ENCODE measurements at places on chromosomes 2 and 18.
A peak's percentile ranks its signal among the peaks of the same experiment; 100 is the strongest.

- no peak for DNase-seq
These were observed 15.1 kb downstream of the DDX1 start for GRCh38 chr2:15606481-15607441.

- no peak for DNase-seq
These were observed 444.2 kb downstream of the LRATD1 start for GRCh38 chr2:15076668-15077067.

DNA sequence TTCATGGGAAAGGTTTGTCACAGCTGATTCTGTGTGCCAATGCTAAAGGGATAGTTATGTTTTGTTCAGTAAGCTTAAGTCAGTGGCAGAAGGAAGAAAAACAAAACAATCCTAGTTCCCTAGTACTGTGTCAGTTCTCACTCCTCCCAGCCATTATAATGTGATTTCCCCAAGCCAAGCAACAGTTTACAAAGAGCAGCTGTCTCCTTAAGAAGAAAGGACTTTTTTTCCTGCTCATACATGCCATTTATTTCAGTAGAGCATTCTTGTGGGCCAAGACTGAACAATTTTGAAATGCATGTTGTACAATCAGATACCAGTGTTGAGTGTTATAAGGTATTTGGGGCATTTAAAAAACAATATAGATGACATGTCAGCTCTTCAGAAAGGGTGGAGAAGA lies 52.1 kb downstream of the NEMP2 start:
- no peak for DNase-seq

GRCh38 chr2:227347117-227347516 lies 22.1 kb downstream of the MFF start:
- no peak for DNase-seq

DNA sequence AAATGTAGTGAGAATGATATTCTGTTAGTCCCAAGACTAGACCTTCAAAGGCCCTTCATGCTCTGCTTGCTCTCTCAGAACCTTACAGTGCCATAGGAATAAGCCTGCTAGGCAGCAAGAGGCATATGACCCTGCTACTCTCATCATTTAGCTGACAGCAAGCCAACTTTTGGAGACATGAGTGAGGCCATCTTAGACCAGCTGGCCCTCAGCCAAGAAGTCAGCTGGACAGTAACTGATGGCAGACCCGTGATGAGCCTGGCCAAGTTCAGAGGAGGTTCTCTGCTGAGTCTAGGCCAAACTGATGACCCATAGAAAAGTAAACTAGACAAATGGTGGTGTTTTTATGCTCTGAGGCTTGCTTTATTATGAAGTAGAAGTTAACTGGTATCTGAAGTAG lies 82.6 kb downstream of the C18orf54 start:
- DNase-seq, result peak; percentile 32

DNA sequence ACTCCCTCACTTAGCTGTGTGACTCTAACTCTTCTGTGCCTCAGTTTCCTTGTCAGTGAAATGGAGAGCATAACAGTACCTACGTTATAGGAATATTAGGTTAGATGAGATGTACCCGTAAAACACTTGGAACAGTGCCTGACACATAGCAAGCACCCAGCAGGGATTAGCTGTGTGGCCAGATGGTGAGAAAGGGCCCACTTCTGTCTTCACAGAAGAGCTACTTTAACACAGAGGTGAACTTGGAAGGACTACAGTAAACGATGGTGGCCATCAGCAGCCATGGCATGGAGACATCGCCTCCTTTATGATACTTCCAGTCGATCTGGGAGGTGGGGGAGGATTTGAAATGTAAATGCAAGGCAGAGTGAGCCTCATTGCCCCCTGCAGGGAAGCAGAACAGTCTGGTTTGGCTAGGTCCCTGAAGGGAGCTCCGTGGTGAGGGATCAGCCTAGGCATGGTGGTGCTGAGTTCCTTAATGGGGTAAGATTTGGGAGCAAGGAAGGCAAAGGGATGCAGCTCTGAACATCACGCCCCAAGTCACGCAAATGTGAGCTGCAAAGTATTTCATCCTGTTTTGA lies 101.7 kb upstream of the ALPP start:
- no peak for DNase-seq

GRCh38 chr2:228628682-228629081 lies 447.2 kb upstream of the SPHKAP start:
- no peak for DNase-seq

DNA sequence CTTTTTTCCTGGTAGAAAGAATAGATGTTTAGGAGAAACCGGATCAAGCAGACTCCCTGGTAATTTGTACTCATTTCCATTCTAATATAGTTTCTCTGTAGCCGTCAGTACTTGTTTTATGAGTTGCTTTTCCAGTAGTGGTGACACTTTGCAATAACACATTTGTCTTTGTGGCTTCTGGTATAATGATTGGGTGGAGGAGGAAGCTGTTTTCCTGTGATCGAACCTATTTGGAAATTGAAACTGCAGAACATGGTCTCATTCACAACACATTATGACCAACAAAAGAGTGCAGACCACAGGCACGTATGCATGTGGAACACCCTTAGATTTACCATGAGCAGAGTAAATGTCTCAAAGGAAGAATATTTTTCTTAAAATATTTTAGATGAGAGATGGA lies 7.6 kb upstream of the SERPINB12 start:
- no peak for DNase-seq

GRCh38 chr18:45168866-45169600 lies 446.2 kb upstream of the SLC14A2 start:
- peak; percentile 98 for DNase-seq
